ENCODE measurements at places on chromosomes 13 and 19.

- DNase-seq, result no peak
These were observed 256.1 kb downstream of the DACH1 start for GRCh38 chr13:71610876-71611275.

- no peak for DNase-seq
These were observed 46.9 kb upstream of the UQCRFS1 start for GRCh38 chr19:29259867-29260281.

- no peak for DNase-seq
These were observed at the start of gene LGALS14 for GRCh38 chr19:39704181-39705044. Gene LGALS14, plus strand, starts transcription at chr19:39704481. Its CDS starts 48 bp downstream, at chr19:39704529.

- DNase-seq, result no peak
These were observed 49.5 kb downstream of the STARD13 start for GRCh38 chr13:33236021-33236420.

GRCh38 chr19:19049406-19049805 is 14.4 kb upstream of the SLC25A42 start:
- no peak for DNase-seq

Measured in SHP77 (cell line).